ENCODE measurements at places on chromosomes 7 and 10.
A peak's percentile ranks its signal among the peaks of the same experiment; 100 is the strongest.

DNA sequence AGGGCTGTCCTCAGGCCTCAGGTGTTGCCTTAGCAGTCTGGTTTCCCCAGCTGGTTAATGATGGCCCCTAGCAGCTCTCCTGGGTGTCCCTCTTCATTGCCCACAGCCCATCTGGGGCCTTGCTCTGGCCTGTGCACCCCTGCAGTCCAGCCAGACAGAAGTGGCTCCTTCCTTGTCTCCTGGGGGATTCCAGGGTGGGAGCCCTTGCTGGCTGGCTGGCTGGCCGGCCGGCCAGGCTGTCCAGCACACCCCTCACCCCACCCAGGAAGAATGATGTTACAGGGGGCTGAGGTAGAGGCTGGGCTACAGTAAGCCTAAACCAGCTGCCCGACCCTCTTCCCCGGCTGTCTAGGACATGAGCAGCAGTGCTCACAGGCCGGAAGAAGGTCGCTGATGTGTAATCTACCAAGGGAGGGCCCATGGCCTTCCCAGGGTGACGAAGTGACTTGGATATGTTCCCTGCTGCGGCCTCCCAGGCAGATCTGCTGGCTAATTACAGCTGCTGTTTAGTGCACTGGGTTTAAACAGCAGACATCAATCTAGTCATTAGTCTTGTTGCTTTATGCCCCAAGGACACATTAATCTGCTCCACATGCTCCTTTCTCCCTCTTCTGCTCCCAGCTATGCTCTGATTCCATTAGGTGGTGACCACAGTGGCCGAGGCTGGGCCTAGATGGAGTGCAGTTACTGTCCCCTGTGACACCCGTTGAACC, 53.8 kb upstream of the LRRC4 start:
- DNase-seq, result no peak

DNA sequence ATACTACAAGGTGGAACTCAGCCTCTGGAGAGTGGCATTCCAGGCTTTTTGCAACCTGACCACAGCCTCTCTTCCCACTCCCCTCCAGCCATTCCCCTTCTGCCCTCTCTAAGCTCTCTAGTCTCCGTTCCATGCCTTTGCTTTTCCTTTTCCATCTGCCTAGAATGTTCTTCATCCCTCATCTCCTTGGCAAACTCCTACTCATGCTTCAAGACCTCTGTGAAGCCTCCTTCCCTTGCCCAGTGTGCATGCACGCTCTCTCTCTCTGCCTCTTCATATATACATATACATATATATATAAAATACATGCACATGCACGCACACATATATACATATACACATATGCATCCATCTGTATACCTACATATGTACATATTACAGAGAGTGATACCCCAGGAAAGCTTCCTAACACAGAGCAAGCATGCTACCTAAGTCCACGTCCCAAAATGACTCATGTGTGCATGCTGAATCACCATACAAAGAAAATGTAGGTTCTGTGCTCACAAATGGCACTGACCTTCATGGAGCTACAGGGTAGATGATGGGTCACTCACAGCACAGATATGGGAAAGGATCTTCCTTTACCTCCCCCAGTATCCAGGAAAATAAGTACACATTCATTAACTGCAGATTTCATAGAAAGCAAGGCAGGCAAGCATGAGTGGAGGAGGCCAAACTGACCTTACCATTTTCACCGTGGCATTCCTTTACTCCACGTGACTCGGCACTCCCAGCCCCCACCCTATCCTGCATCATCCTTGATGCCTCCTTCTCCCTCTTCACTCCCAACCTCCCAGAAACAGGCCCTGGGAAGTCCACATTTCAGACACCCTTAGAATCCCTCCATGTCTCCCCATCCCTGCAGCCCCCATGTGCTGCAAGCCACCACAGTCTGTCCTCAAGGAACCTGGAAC, 238.4 kb upstream of the ZMIZ1 start:
- no peak for DNase-seq

DNA sequence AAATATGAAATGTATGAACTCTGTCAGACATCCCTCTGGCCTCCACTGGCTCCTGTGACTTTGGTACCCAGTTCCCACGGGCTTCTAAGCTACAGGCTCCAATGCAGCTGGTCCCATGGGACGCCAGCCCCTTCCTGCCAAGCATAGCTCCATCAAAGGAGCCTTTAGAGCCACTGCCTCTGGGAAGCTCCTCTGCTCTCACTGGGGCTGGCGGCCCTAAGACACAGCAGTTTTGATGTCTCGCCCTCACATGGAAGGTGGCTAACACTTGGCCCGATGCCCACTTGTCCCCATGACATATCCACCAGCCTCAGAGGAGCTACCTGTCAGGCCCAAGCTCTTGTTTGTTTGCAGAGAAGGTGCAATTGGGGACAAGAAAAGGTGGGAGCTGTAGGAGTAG, 453.7 kb upstream of the LRRN3 start:
- no peak for DNase-seq

DNA sequence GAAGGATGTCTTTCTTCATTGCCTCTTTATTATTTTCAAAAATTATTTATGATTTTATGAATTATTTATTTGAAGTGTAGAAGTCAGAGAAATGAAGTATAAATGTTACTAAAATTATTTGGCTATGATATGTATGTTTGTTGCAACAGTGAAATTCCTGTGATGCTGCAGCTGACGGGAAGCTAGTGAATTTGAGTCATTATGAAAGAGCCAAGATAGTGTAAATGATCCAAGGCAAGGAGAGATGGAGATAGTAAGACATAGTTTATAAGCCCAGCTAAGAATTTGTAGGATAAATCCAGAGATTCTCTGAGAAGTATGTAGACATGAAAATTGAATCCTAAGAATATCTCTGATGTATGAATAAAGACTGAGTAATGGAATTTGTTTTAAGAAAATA, 30.8 kb downstream of the CASD1 start:
- DNase-seq, result no peak

GRCh38 chr10:97705006-97705670, 8.4 kb upstream of the MARVELD1 start:
- no peak for DNase-seq

DNA sequence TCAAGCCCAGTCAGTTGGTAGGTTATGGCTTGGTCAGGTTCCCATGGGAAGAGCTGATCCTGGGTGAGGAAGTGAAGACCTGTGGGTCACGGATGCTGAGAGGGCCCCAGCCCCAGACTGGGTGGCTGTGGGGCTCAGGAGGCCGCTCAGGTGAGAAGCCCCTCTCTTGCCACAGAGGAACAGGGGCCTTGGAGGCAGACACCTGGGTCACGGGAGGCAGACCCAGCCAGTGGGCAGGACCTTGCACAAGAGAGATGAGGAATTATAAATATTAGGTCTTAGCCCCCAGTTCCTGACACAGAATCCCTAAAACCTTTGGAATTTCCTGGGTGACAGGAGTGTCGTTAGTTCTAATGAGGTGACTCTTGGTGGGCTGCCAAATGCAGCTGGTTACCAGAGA, 10.6 kb upstream of the CRHR2 start:
- no peak for DNase-seq

DNA sequence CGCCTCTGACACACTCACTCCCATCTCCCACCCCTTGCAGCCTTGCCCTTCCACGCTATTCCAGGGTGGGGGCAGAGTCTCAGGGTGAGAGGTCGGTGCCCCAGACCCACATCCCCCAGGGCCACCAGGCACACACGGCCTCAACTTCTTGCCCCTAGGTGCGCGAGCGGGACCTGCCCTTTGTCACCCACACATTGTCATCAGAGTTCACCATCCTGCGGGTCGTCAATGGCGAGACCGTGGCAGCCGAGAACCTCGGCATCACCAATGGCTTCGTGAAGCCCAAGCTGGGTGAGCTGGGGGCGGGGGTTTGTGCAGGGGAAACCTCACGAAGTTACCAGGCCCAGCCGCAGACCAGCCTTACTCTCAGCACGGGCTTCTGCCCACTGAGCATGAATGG, 53.3 kb downstream of the CASTOR2 start:
- no peak for DNase-seq

DNA sequence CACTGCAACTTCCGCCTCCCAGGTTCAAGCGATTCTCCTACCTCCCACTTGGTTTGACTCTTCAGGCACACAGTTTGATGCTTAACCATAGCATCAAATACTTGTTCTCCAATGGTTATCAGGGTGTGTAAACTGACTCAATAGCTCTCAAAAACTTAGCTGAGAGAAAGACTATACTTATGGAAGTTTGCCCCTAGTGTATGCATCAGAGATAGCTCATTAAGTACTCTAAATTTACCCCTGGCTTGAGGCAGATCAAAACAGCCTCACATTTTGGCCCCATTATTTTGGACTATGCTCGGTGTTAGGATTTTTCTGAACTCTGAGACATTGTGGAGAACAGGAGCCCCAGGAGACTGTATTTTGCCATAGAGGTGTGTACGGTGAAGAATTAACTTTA, 40.8 kb upstream of the SLC35B4 start:
- DNase-seq, result no peak

DNA sequence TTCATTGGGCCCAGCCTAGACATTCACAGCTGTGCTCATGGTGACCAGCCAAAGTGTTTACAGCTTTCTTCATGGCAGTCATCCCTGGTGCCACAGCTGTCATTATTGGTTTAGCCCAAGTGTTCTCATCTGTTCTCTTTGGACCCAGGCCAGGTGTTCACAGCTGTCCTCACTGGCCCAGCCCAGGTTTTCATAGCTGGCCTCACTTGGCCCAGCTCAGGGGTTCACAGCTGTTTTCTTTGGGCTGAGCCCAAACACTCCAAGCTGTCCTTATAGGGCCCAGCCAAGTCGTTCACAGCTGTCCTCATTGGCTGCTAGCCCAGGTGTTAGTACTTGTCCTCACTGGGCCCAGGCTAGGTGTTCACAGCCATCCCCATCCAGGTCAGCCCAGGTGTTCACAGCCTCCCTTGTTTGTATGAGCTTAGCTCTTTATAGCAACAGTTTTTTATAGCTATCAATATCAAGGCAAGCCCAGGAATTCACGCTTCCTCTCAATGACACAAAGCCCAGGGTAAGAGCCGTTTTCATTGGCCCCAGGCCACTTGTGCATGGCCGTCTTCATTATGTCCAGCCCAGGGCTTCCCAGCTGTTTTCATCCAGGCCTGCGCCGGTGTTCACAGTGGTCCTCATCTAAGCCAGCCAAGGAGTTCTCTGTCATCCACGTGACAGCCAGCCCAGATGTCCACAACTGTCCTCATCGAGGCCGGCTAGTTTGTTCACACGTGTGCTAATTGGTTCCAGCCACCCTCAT, 11.6 kb downstream of the FRG2B start:
- DNase-seq, result no peak

DNA sequence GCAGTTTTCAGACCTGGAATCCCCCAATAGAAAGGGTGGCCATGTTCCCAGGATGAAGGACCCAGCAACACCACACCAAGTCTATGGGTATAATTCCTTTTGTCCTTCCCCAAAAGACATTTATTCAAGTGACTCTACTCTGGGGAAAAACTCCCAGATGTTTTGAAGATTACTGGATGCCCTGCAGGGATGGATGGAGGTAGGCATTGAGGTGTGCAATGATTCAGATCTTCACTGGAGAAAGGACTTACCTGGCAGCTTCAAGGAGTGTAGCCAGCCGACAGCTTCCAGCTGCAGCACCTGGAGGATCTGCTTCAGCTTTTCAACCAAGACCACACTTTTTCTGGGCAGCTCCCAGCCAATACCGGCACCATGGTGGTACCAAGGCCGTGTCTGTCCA, 172.0 kb downstream of the BAMBI start:
- no peak for DNase-seq

DNA sequence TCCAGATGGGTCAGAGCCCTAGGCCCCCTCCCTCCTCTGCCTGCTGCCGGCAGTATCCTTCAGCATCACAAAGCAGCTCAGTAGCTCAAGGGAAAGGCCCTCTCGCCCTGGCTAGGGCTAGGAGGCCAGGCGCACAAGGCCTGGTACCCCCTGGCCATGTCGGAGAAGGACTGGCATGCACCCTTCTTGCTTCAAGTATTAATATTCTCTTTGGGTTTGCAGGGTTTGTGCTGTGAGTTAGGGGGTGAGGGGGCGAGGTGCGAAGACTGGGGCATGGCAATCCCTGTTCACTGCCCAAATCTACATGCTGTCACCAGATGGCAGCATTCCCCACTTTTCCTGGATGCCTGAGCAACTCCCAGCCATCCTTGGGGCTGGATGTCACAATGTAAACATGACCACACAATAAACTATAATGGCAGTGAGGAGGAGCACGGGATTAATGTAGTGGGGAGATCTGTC, 105.2 kb downstream of the NEURL1 start:
- no peak for DNase-seq

GRCh38 chr7:149495785-149496641, 1.6 kb downstream of the ZNF746 start:
- DNase-seq, result no peak

DNA sequence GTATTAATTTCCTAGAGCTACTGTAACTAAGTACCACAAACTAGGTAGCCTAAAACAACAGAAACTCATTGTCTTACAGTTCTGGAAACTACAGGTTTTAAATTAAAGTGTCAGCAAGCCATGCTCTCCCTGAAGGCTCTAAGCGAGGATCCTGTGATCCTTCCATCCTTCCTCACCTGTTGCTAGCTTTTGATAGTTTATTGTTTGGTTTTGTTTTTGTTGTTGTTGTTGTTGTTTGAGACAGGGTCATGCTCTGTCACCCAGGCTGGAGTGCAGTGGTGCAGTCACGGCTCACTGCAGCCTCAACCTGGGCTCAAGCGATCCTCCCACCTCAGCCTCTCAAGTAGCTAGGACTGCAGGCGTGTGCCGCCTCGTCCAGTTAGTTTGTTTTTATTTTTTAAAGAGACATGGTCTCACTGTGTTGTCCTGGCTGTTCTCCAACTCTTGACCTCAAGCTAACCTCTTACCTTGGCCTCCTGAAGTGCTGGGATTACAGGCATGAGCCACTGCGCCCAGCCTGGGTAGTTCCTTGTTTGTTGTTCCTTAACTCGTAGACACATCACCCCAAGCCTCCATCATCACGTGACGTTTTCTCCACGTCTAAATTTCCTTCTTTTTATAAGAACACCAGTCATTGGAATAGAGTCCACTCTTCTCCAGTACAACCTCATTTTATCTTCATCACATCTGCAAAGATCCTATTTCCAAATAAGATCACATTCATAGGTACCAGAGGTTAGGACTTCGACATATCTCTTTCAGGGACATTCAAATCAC, 109.1 kb downstream of the AKR1D1 start:
- no peak for DNase-seq

DNA sequence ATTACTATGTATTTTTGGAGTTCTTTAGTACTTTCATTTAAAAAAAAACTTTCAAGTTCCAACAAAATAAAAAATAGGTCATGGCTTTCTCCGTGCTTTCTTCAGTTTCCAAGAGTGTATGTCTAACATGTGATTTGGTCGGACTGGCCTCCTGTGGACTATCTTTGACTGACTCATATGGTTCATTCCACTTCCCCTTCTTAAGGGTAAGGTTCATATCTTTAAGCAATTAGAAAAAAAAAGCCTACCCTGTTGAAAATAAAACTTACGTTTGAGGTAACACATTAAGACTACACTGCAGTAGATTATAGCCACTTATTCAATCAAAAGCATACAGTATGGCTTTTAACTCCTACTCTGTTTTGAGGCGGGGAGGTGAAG, 112.8 kb upstream of the AHR start:
- DNase-seq, result no peak

- no peak for DNase-seq
Observed at GRCh38 chr7:94059746-94060145, 55.6 kb upstream of the BET1 start.

GRCh38 chr7:111264981-111265380, 174.1 kb downstream of the LRRN3 start:
- no peak for DNase-seq

- no peak for DNase-seq
Observed at GRCh38 chr10:61020420-61021158, 76.6 kb upstream of the RHOBTB1 start.

GRCh38 chr7:154698726-154699291, 304.1 kb downstream of the PAXIP1 start:
- DNase-seq, result no peak

GRCh38 chr7:35975851-35976454, 175.1 kb downstream of the SEPTIN7 start:
- DNase-seq, result peak; percentile 28
